PC-3 (cell line): ENCODE measurements at places on chromosomes 13 and 19. TPM values are rescaled to one million over a fixed set of nuclear protein-coding genes. Genes with fewer than 3 reads are reported as not detected.
A peak's percentile ranks its signal among the peaks of the same experiment; 100 is the strongest.

DNA sequence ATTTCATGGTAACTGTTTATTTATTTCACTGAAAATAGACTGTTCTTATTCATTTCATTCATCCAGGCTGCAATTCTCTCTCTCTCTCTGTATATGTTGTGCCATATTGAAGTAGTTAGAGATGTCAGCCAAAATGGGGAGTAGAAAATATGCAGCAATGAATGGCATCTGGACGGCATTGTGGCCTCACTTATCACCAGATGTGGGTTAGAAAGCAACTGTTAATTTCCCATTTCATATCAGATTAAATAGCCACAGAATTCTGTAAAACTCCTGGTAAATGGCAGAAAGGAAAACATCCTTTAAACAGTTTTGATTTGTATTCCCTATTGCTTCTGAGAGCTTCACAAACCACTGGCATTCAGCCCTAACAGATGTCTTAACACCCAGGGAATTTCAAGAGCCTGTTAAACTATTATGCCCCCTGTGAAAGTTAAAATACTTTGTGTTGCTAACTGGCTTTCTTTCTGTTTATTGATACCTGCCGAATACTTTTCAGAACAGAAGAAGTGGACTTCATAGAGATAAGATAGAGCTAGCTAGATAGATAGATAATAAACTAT is 1763.3 kb upstream of the MIR17HG start:
- no peaks in the 10 kb centered on the region for H3K36me3 ChIP-seq
- DNase-seq: no peak
- H3K4me1 ChIP-seq: no peaks in the 10 kb centered on the region
- no peak overlapping the region for H3K27ac ChIP-seq
- H3K27me3 ChIP-seq: no peaks in the 10 kb centered on the region

DNA sequence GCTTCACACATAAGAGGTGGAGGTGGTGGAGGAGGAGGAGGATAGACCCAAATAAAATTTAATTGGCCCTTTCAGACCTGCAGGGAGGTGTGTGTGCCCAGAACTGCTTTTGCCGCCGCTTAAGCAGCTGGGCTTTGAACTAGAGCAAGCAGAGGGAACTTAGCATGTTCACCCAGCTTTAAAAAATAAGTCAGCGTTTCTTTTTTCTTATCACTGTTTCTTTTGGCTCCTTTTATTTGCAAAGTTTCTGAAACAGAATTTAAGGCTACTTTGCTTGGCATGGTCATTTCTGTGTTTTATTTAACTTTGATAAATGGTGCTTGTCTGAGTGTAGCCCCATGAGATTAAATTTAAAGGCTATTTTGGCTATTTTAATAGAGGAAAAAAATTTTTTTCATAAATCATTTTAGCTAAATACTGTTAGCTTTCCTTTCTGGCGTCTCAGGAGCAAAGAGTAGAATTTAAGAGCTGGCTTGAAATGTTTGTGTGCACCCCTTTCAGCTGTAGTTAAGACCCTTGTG is 43.3 kb upstream of the RNF113B start:
- H3K27ac ChIP-seq: no peak overlapping the region
- H3K36me3 ChIP-seq: no peaks in the 10 kb centered on the region
- no peaks in the 10 kb centered on the region for H3K27me3 ChIP-seq
- H3K4me1 ChIP-seq: peaks cover 23% of the 10 kb centered on the region
- no peak overlapping the region for H3K4me3 ChIP-seq

- no peaks in the 10 kb centered on the region for H3K36me3 ChIP-seq
- H3K4me1 ChIP-seq: no peaks in the 10 kb centered on the region
- DNase-seq: no peak
Observed at GRCh38 chr13:52945348-52945747, 83.3 kb upstream of the OLFM4 start.

DNA sequence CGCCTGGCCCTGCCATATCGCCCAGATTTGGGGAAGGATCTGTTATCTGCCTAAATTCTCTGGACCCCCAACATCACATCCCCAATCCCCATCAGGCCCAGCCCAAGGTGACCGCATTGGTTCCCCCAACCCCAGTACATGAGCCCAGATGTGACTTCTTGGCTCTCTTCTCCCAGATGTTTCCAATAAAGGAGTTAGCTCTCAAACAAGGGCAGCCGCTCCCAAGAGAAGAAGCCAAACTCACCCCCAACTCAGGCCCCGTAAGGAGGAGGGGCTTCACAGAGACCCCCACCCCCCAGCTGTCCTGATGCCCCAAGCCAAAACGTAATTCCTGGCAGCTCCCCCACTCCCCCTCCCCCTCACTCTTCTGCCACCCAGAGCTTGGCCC is 6.9 kb downstream of the FBN3 start:
- no peak overlapping the region for H3K4me3 ChIP-seq
- peaks cover 4% of the 10 kb centered on the region for H3K27me3 ChIP-seq
- DNase-seq: no peak
- H3K27ac ChIP-seq: no peak overlapping the region
- H3K4me1 ChIP-seq: no peaks in the 10 kb centered on the region

GRCh38 chr13:59274958-59275727 is 888.6 kb downstream of the DIAPH3 start:
- H3K4me3 ChIP-seq: no peak overlapping the region
- H3K36me3 ChIP-seq: no peaks in the 10 kb centered on the region
- H3K27ac ChIP-seq: no peak overlapping the region

- DNase-seq: no peak
- no peak overlapping the region for H3K4me3 ChIP-seq
- no peak overlapping the region for H3K27ac ChIP-seq
- H3K4me1 ChIP-seq: no peaks in the 10 kb centered on the region
- H3K27me3 ChIP-seq: peaks cover 50% of the 10 kb centered on the region
Observed at GRCh38 chr13:27928353-27928804, 8.6 kb downstream of the PDX1 start.

DNA sequence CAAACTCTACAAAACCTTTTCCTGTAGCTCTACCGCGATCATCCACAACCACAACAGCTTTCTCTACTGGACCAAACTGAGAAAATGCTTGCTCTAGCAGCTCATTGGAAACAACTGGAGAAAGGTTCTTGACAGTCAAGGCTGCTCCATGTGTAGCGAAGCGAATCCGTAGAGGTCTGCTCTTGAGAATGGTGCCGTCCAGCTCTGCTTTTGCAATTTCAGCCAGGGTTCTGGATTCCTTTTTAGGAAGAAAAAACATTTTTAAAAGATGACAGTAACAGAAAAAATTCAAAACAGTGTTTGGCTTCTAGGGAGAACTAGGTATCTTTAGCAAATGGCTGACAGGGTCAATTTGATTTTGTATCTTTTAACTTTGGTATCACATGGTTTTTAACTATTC is 10.4 kb downstream of the PSPC1 start:
- peaks cover 37% of the 10 kb centered on the region for H3K36me3 ChIP-seq
- peaks cover 6% of the 10 kb centered on the region for H3K4me1 ChIP-seq
- H3K4me3 ChIP-seq: no peak overlapping the region
- no peak overlapping the region for H3K27ac ChIP-seq
- DNase-seq: no peak

GRCh38 chr19:10921199-10921909 is 7.1 kb downstream of the YIPF2 start:
- peaks cover 25% of the 10 kb centered on the region; the same call in 1 of the 2 replicates for H3K36me3 ChIP-seq
- no peak overlapping the region for H3K27ac ChIP-seq
- H3K27me3 ChIP-seq: no peaks in the 10 kb centered on the region
- H3K4me3 ChIP-seq: no peak overlapping the region

DNA sequence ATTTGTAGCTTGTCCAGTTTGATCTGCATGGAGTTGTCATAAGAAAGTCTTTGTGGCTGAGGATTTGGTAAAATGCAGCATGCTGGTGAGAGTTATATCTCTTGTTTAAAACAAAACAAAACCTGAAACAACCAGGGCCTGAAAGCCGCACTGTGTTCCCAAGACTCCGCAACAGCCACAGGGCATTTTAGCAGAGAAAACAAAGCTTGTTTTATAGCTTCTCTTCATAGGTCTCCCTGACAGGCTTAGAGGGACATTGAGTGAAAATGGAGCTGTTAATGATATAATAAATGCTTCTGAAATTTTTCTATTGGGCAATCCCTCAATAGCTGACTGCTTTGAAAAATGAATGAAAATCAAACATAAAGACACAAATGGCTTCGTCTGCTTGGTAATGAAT is 148.7 kb upstream of the RNF113B start:
- no peak for DNase-seq
- no peaks in the 10 kb centered on the region for H3K27me3 ChIP-seq
- no peaks in the 10 kb centered on the region for H3K4me1 ChIP-seq
- no peak overlapping the region for H3K4me3 ChIP-seq
- H3K36me3 ChIP-seq: no peaks in the 10 kb centered on the region

- no peaks in the 10 kb centered on the region for H3K4me1 ChIP-seq
- no peak overlapping the region for H3K4me3 ChIP-seq
- H3K27me3 ChIP-seq: no peaks in the 10 kb centered on the region
- H3K27ac ChIP-seq: no peak overlapping the region
Observed at GRCh38 chr13:114025405-114025713, 51.5 kb upstream of the C13orf46 start.

DNA sequence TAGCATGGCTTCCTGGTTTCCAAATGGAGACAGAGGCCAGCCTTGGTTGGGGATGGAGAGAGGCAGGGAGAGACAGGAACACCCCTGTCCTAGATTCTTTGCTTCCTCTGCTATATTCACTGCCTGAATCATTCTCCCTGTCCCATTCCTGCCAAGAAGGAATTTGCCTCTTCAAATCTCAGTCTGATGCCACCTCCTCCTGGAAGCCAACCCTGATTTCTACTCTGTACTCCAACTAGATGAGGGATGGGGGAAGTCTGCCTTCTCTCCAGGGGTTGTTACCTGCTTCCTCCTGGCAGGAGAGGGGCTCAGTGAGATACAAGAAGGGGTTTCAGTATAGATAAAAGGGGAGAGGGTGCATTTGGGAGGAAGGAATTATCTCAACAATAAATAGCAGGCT is 1.3 kb upstream of the ACTL9 start:
- no peak overlapping the region for H3K27ac ChIP-seq
- H3K27me3 ChIP-seq: peaks cover 28% of the 10 kb centered on the region
- no peak overlapping the region for H3K4me3 ChIP-seq
- no peaks in the 10 kb centered on the region for H3K4me1 ChIP-seq

- no peak overlapping the region for H3K4me3 ChIP-seq
- no peaks in the 10 kb centered on the region for H3K27me3 ChIP-seq
- H3K4me1 ChIP-seq: peaks cover 16% of the 10 kb centered on the region
- no peaks in the 10 kb centered on the region for H3K36me3 ChIP-seq
Observed at GRCh38 chr13:25908366-25908765, 143.4 kb downstream of the SHISA2 start.

DNA sequence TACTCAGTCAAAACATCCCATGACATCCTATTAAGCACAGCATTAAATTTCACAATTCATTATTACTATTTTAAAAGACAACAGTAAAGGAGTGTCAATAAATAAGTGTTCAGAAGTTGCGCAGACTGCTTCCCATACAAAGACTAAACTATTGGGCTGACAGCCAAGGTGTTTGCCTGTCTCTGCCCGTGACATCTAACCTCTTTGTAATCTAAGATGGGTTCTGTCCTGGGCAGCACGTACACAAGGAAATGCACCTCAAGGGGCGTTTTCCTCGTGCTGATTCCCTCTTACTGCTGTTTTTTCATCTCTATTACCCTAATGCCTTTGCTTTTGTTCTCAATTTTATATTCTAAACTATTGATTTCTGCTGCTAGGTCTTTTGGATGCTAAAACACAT is 216.3 kb downstream of the NHLRC3 start:
- peaks cover 3% of the 10 kb centered on the region for H3K4me1 ChIP-seq
- DNase-seq: no peak

- no peak overlapping the region for H3K27ac ChIP-seq
- no peaks in the 10 kb centered on the region for H3K36me3 ChIP-seq
- no peaks in the 10 kb centered on the region for H3K27me3 ChIP-seq
- no peak for DNase-seq
Observed at GRCh38 chr13:94707400-94708021, 4.8 kb downstream of the SOX21 start.

DNA sequence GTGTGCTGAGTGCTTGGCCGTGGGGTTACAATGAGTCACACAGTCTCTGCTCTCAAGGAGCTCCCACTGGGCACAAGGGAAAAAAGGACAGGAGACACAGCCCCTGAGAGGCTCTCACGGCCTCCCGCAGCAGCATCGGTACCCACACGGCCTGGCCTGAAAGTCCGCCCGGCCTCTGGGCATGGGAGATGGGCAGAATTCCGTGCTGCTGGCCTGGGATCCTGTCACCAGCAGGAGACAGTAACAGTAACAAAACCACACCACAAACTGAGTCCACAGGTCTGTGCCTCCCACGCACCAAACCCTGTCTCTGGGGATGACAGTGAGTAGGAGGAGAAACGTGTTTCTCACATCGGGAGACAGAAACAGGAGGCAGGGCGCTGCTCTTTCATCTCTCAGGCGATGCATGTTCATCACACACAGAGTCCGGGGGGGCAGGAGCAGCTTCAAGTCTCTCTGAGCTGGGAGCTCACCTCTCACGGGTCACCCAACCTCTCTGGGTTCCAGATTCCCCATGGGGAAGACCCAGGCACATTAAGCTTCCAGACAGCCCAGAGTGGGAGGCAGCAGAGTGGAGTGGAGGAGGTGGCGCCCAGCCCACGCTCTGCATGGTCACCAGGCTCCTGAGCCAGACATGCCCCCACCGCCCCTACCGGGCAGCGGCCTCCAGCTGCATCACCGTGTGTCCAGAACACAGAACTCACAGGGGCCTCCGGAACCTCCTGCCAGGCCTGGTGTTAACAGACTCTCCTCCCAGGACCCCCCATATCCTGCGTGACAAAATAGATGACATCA is 124.7 kb upstream of the VSTM2B start:
- DNase-seq: no peak
- H3K4me1 ChIP-seq: no peaks in the 10 kb centered on the region
- no peak overlapping the region for H3K4me3 ChIP-seq
- H3K36me3 ChIP-seq: no peaks in the 10 kb centered on the region

DNA sequence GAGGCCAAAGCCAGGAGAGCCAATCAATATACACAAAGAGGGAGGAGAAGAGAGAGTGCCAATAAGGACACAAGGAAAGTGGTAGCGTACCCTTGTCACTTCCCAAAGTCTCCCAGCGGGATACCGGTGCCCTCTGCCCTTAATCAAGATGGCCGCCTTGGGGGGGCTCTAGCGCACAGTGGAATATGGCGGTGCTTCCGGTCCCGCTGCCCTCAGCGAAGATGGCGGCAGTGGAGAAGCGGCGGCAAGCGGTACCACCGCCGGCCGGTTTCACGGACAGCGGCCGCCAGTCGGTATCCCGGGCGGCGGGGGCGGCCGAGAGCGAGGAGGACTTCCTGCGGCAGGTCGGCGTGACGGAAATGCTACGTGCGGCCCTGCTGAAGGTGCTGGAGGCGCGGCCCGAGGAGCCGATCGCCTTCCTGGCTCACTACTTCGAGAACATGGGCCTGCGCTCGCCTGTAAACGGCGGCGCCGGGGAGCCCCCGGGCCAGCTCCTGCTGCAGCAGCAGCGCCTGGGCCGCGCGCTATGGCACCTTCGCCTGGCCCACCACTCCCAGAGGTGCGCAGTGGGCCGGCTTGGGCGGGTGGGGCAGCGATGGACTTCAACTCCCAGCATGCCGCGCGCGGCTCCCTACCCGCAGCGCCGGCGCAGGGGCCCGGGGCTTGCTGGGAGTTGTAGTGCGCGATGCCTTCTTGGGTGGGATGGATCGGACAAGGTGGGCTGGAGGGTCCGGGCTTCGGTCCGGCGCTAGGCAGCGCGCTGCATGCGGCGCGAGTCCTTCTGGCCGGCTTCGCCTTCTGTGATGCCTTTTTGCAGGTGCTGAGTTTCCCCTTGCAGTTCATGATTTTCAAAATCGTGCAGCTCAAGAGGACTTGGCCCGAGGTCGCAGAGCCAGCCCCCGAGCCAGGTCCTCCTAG is at the start of gene TPGS1:
Gene TPGS1, plus strand, starts transcription at position 212 of the 918 bp plus-strand sequence. Its CDS starts 10 bp downstream, at position 222.
- H3K4me3 ChIP-seq: peak within 1 kb of the TSS; percentile 99
- H3K27ac ChIP-seq: peak within 1 kb of the TSS; percentile 92
- peak; percentile 67 for DNase-seq

The CLIP3 gene
- total RNA-seq: 0.07 TPM in 1 of 2 replicates, not detected in the other

The TMPRSS9 gene
- 0.17 TPM in 1 of 2 replicates, not detected in the other for total RNA-seq

The LMTK3 gene
- 4.8 and 8.3 TPM in 2 replicates for total RNA-seq

The OVOL3 gene
- not detected in 2 replicates for total RNA-seq

The ZBTB7A gene
- 16.7 and 40.2 TPM in 2 replicates for total RNA-seq

The NOTCH3 gene
- total RNA-seq: 21.5 and 28.1 TPM in 2 replicates

The DDX49 gene
- total RNA-seq: 120 and 145 TPM in 2 replicates

The PTPRH gene
- 8.1 and 10.9 TPM in 2 replicates for total RNA-seq

The KCNJ14 gene
- total RNA-seq: 1.4 and 2.2 TPM in 2 replicates
